ENCODE measurements at places on chromosomes 5 and 9. TPM values are rescaled to one million over a fixed set of nuclear protein-coding genes. Genes with fewer than 3 reads are reported as not detected.

- DNase-seq = no peak
- H3K27ac ChIP-seq = peak overlapping the region; percentile 99
- peaks cover 52% of the 10 kb centered on the region for H3K4me1 ChIP-seq
- H3K27me3 ChIP-seq = no peaks in the 10 kb centered on the region
- peak overlapping the region; percentile 69 for H3K4me3 ChIP-seq
These were observed 1.3 kb upstream of the GNAQ start for GRCh38 chr9:78032730-78033457.

GRCh38 chr5:135234242-135234641 lies 164.8 kb downstream of the MACROH2A1 start:
- no peak overlapping the region for H3K4me3 ChIP-seq
- no peaks in the 10 kb centered on the region for H3K27me3 ChIP-seq
- peaks cover 21% of the 10 kb centered on the region for H3K4me1 ChIP-seq
- DNase-seq = peak; percentile 41
- no peaks in the 10 kb centered on the region for H3K36me3 ChIP-seq

ZNF454 gene
- polyA plus RNA-seq = 0.61 TPM

- H3K27ac ChIP-seq = no peak overlapping the region
- no peaks in the 10 kb centered on the region for H3K36me3 ChIP-seq
- no peak for DNase-seq
- H3K27me3 ChIP-seq = peaks cover 19% of the 10 kb centered on the region
These were observed 2.2 kb upstream of the TGFBI start for GRCh38 chr5:136026636-136027035.

SMIM33 gene
- polyA plus RNA-seq = 0.46 TPM

- peaks cover 4% of the 10 kb centered on the region for H3K4me1 ChIP-seq
- DNase-seq = peak; percentile 92
- no peak overlapping the region for H3K27ac ChIP-seq
- H3K4me3 ChIP-seq = no peak overlapping the region
- no peaks in the 10 kb centered on the region for H3K36me3 ChIP-seq
These were observed 23.4 kb upstream of the ZBTB43 start for GRCh38 chr9:126781186-126782052.

TEX48 gene
- not detected for polyA plus RNA-seq
